Suprapubic skin (tissue), 4 donors: ENCODE measurements at places on chromosomes 5 and 9. TPM values are rescaled to one million over a fixed set of nuclear protein-coding genes. Genes with fewer than 3 reads are reported as not detected.
A peak's percentile ranks its signal among the peaks of the same experiment; 100 is the strongest.

PCDHGA4 gene
- 3.5 TPM for total RNA-seq

PCA3 gene
- total RNA-seq, result not detected

ABLIM3 gene
- total RNA-seq, result 21.4 TPM

GRXCR2 gene
- total RNA-seq, result 0.47 TPM

FAM169A gene
- total RNA-seq, result 0.94 TPM

EFNA5 gene
- total RNA-seq, result 36.1 TPM

DNA sequence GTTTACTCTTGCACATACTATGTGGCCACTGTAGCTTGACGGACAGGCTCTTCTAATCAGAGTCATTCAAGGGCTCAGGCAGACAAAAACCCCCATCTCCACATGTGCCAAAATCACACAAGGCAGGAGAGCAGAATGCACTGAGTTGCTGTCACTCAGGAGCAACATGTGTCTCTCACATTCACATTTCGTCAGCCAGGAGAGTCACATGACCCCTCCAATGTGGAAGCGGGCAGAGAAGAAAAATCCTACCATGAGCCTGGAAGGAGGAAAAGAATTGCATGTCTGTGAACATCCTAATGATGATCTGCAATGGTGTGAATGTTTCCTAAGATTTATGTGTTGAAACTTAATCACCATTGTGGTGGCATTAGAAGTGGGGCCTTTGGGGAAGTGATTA is 69.9 kb upstream of the MSX2 start:
- no peaks in the 10 kb centered on the region for H3K36me3 ChIP-seq
- no peak overlapping the region for H3K27ac ChIP-seq
- no peak for DNase-seq
- H3K4me3 ChIP-seq, result no peak overlapping the region
- H3K4me1 ChIP-seq, result no peaks in the 10 kb centered on the region

GRCh38 chr9:80871596-80871995 is 817.8 kb downstream of the TLE1 start:
- no peak overlapping the region for H3K27ac ChIP-seq
- no peaks in the 10 kb centered on the region for H3K4me1 ChIP-seq
- H3K4me3 ChIP-seq, result no peak overlapping the region
- no peaks in the 10 kb centered on the region for H3K27me3 ChIP-seq

GRCh38 chr5:177027665-177028064 is 5.2 kb downstream of the ZNF346 start:
- H3K36me3 ChIP-seq, result peaks cover 13% of the 10 kb centered on the region
- DNase-seq, result no peak
- H3K27ac ChIP-seq, result no peak overlapping the region
- no peaks in the 10 kb centered on the region for H3K27me3 ChIP-seq
- H3K4me3 ChIP-seq, result no peak overlapping the region

DNA sequence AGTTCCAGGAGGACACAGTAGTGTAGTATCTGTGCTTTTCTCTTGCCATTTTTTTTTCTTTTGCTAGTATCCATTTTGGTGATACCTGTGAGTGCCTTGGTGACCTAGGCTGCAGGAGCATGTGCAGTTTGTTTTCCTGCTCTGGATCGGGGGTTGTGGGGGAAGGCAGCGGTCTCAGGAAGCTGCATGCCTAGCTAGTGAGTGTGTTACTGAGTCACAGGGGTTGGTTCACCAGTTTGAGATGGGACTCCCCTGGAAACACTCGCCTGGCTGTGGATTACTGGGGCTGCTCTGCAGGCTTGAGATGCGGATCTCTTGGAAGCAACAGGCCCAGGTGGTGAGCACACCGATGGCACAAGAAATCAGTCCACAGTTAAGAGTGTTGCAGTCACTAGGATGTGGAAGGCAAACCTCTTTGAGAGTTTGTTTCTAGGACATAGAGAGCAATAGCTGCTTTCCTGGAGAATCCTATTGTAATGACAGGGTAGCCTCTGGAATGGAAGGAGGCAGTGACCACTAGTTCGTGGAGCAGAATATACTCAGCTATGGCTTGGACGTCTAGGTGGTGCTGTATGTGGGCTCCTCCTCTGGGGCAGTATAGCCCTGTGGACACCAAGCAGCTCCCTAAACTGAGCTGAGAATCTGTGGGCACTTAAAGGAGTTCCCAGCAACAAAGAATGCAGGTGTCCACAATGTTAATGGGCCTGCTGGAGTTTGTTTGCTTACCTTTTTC is 20.0 kb upstream of the SPATA31E1 start:
- no peaks in the 10 kb centered on the region for H3K4me1 ChIP-seq
- H3K27ac ChIP-seq, result no peak overlapping the region
- no peak for DNase-seq
- H3K36me3 ChIP-seq, result no peaks in the 10 kb centered on the region
- H3K4me3 ChIP-seq, result no peak overlapping the region

- H3K4me3 ChIP-seq, result peak overlapping the region; percentile 2
- peaks cover 17% of the 10 kb centered on the region for H3K4me1 ChIP-seq
- no peaks in the 10 kb centered on the region for H3K27me3 ChIP-seq
- no peak for DNase-seq
Measured at GRCh38 chr9:122816163-122816867, 12.1 kb downstream of the PDCL start.

GRCh38 chr5:78766412-78766762 is 117.8 kb upstream of the LHFPL2 start:
- no peaks in the 10 kb centered on the region for H3K4me1 ChIP-seq
- no peak overlapping the region for H3K4me3 ChIP-seq
- no peak overlapping the region for H3K27ac ChIP-seq
- no peaks in the 10 kb centered on the region for H3K36me3 ChIP-seq
- no peak for DNase-seq
- H3K27me3 ChIP-seq, result no peaks in the 10 kb centered on the region

GRCh38 chr5:59728356-59728755 is 165.2 kb downstream of the PDE4D start:
- H3K36me3 ChIP-seq, result no peaks in the 10 kb centered on the region
- no peaks in the 10 kb centered on the region for H3K27me3 ChIP-seq
- H3K4me1 ChIP-seq, result no peaks in the 10 kb centered on the region
- H3K27ac ChIP-seq, result no peak overlapping the region
- H3K4me3 ChIP-seq, result no peak overlapping the region

- no peak overlapping the region for H3K4me3 ChIP-seq
- DNase-seq, result no peak
- H3K36me3 ChIP-seq, result no peaks in the 10 kb centered on the region
- no peak overlapping the region for H3K27ac ChIP-seq
Measured at GRCh38 chr9:121714075-121714705, 62.8 kb downstream of the DAB2IP start.

- no peaks in the 10 kb centered on the region for H3K27me3 ChIP-seq
- H3K4me3 ChIP-seq, result no peak overlapping the region
- H3K27ac ChIP-seq, result no peak overlapping the region
- peaks cover 33% of the 10 kb centered on the region for H3K4me1 ChIP-seq
Measured at GRCh38 chr5:172182291-172182690, 5.7 kb downstream of the STK10 start.

DNA sequence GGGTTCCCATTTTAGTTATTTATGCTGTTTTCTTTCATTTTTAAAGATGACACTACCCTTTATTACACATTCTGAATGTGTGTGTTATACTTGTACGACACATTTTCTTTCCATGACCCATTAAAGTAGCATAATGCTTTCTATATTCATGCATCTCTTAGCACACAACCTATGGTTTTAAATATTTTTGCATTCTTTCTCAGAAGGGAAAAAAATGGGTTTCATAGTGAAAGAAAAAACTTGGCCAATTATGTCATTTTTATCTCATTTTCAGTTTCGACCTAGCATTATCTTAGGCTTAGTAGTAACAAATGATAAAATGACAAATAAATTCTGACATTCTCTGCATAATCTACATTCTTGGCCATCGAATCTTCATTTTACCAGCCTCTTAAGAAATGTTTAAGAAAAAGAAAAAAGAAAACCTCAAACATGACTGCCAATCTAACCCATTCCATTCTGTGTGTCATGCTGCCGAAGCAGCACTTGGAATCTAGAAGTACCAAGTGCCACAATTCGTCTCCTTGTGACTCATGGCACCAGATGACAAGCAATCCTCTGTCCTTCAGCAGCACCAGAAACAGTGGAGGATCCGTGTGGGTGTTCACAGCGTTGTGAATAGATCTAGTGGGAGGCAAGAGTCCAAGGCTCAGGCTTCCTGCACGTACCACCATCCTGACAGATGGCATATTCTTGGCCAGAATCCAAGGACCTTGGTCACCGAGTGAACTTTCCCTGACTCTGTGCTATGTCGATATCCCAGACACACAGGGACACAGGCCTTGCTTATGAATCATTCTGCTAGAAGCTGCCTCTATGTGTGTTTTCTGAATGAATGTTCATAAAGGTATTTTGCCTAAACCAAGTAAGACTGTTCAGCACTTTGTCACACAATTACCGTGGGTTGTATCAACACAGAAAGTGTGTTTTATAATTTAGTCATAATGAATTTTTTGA is 502.7 kb downstream of the NR2F1-AS1 start:
- H3K4me3 ChIP-seq, result no peak overlapping the region
- no peak for DNase-seq
- no peaks in the 10 kb centered on the region for H3K27me3 ChIP-seq
- H3K27ac ChIP-seq, result no peak overlapping the region
- no peaks in the 10 kb centered on the region for H3K36me3 ChIP-seq

DNA sequence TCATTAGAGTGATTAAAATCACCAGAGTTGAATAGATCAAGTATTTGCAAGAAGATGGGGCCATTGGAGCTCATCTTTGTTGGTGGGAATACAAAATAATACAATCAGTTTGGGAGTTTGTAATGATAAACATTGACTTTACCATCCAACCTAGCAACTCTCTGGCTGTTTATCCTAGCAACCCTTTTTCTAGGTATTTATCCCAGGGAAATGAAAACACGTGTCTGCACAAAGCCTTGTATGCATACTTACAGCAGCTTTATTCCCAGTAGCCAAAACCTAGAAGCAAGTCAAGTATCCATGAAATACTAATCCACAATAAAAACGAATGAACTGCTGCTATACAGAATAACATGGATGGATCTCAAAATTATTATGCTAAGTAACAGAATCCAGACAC is 152.7 kb upstream of the DAB2 start:
- H3K27ac ChIP-seq, result no peak overlapping the region
- H3K4me3 ChIP-seq, result no peak overlapping the region
- H3K27me3 ChIP-seq, result no peaks in the 10 kb centered on the region
- DNase-seq, result no peak

- H3K27me3 ChIP-seq, result no peaks in the 10 kb centered on the region
- H3K36me3 ChIP-seq, result no peaks in the 10 kb centered on the region
- peaks cover 11% of the 10 kb centered on the region for H3K4me1 ChIP-seq
Measured at GRCh38 chr9:71504636-71505035, 263.7 kb downstream of the CEMIP2 start.

GRCh38 chr9:75814667-75815066 is 75.8 kb upstream of the PCSK5 start:
- H3K27ac ChIP-seq, result no peak overlapping the region
- no peak overlapping the region for H3K4me3 ChIP-seq
- no peaks in the 10 kb centered on the region for H3K4me1 ChIP-seq
- no peak for DNase-seq
- H3K27me3 ChIP-seq, result no peaks in the 10 kb centered on the region

GRCh38 chr5:116045821-116046220 is 13.5 kb downstream of the ARL14EPL start:
- no peak overlapping the region for H3K4me3 ChIP-seq
- peaks cover 5% of the 10 kb centered on the region for H3K27me3 ChIP-seq
- no peak for DNase-seq
- no peaks in the 10 kb centered on the region for H3K36me3 ChIP-seq

GRCh38 chr5:98721231-98721928 is 52.1 kb upstream of the RGMB start:
- no peaks in the 10 kb centered on the region for H3K27me3 ChIP-seq
- H3K27ac ChIP-seq, result no peak overlapping the region
- no peak overlapping the region for H3K4me3 ChIP-seq
- no peaks in the 10 kb centered on the region for H3K36me3 ChIP-seq
- no peak for DNase-seq

DNA sequence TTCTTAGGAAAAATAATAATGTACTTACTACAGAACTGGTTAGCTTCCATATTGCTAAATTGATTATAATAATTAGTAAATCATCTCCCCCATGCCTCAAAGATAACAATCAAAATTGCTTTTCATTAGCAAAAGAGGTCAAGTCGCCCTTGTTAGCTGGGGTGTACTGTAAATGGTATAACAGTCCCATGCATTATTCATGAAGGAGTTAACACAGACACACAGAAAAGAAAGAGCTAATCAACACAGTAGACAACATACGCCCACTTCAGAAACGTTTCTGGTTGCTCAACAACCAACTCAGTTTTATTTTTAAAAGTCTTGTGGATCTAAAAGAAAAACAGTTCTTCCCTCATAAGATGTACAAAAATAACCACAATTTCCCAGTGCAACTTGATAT is 100.2 kb downstream of the MPDZ start:
- DNase-seq, result no peak
- no peaks in the 10 kb centered on the region for H3K4me1 ChIP-seq
- H3K4me3 ChIP-seq, result no peak overlapping the region

GRCh38 chr9:87372356-87372851 is 125.3 kb upstream of the DAPK1 start:
- H3K36me3 ChIP-seq, result no peaks in the 10 kb centered on the region
- DNase-seq, result no peak
- no peaks in the 10 kb centered on the region for H3K27me3 ChIP-seq
- peaks cover 9% of the 10 kb centered on the region for H3K4me1 ChIP-seq
- H3K27ac ChIP-seq, result no peak overlapping the region
- H3K4me3 ChIP-seq, result no peak overlapping the region

DNA sequence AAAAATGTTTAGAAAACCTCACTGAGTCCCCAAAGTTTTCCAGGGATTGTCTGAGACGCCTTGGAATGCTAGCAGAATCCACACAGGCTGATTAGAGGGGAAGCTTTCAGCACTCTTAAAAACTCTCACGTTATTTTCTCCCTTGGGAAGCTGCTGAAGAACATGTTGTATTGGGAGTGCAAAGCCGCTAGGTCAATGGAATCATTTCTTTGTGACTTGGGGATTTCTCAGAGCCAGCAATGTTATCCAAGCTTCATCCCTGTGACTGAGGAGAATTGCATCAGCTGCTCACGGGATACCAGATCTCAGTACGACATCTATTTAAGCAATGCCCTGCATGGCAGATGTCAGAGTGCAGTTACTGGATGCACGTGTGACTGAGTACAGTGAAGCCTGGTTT is 426.4 kb upstream of the MPDZ start:
- H3K27me3 ChIP-seq, result no peaks in the 10 kb centered on the region
- H3K36me3 ChIP-seq, result no peaks in the 10 kb centered on the region
- H3K4me1 ChIP-seq, result peaks cover 10% of the 10 kb centered on the region
- no peak overlapping the region for H3K27ac ChIP-seq

GRCh38 chr5:137496919-137497318 is 2.2 kb downstream of the SPOCK1 start:
- DNase-seq, result no peak
- no peak overlapping the region for H3K27ac ChIP-seq
- H3K4me1 ChIP-seq, result peaks cover 13% of the 10 kb centered on the region
- H3K4me3 ChIP-seq, result no peak overlapping the region
- H3K36me3 ChIP-seq, result no peaks in the 10 kb centered on the region

DNA sequence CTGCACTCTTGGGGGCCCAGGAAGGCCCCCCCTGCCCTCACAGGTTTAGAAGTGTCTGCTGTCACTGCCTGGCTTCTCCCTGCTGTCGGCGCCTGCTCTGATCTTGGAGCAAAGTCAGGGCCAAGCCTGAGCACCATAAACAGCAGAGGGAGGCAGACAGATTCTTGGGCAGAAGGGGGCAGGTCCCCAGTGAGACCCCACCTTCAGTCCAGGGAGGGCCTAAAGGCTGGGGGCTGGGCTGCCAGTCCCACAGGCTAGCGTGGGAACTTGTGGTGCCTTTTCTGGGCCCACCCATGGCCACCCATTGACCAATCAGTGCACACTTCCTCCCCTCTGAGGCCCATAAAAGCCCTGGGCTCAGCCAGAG is 124.0 kb downstream of the OLFM1 start:
- peaks cover 52% of the 10 kb centered on the region for H3K27me3 ChIP-seq
- H3K4me3 ChIP-seq, result no peak overlapping the region
- peak; percentile 31 for DNase-seq
- no peaks in the 10 kb centered on the region for H3K36me3 ChIP-seq
- peaks cover 5% of the 10 kb centered on the region for H3K4me1 ChIP-seq
